ENCODE measurements at places on chromosomes 7 and 10. TPM values are rescaled to one million over a fixed set of nuclear protein-coding genes. Genes with fewer than 3 reads are reported as not detected.

Gene MMP21
- not detected for total RNA-seq

Gene NRAP
- not detected for total RNA-seq

Gene LRIT1
- total RNA-seq, result not detected

Gene VKORC1L1
- total RNA-seq, result 15.6 TPM

Gene CCDC3
- 1.2 TPM for total RNA-seq

Gene ASAH2
- 1.7 TPM for total RNA-seq

- no peak for ATAC-seq
Measured at GRCh38 chr7:1945558-1945957, 275.5 kb downstream of the ELFN1 start.

GRCh38 chr7:85471307-85471706, 284.5 kb upstream of the SEMA3D start:
- no peak for ATAC-seq

DNA sequence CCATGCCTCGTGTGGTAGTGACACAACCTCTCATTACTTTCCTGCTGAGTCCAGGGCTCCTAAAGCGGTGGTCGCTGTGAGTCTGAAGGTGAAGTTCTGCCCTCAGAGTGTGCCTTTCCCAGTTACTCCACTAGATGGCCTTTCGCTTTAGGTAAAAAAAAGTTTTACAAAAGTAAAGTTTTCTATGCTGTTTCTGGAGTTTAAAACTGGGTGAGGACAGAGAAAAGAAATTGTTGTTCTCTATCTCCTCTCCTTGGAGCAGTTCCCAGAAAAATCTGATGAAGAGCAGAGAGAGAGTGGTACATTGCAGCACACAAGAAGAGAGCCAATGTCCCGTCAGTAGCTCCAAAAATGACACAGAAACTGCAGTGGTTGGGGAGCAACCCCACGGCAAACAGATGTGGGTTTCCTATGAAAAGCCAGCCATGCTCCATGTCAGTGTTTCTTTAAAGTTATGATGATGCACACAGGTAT, 257.1 kb downstream of the GLI3 start:
- ATAC-seq, result no peak

- ATAC-seq, result no peak
Measured at GRCh38 chr10:56844978-56845529, 484.0 kb upstream of the ZWINT start.

- ATAC-seq, result no peak
Measured at GRCh38 chr7:90178679-90179278, 24.5 kb downstream of the STEAP1 start.

DNA sequence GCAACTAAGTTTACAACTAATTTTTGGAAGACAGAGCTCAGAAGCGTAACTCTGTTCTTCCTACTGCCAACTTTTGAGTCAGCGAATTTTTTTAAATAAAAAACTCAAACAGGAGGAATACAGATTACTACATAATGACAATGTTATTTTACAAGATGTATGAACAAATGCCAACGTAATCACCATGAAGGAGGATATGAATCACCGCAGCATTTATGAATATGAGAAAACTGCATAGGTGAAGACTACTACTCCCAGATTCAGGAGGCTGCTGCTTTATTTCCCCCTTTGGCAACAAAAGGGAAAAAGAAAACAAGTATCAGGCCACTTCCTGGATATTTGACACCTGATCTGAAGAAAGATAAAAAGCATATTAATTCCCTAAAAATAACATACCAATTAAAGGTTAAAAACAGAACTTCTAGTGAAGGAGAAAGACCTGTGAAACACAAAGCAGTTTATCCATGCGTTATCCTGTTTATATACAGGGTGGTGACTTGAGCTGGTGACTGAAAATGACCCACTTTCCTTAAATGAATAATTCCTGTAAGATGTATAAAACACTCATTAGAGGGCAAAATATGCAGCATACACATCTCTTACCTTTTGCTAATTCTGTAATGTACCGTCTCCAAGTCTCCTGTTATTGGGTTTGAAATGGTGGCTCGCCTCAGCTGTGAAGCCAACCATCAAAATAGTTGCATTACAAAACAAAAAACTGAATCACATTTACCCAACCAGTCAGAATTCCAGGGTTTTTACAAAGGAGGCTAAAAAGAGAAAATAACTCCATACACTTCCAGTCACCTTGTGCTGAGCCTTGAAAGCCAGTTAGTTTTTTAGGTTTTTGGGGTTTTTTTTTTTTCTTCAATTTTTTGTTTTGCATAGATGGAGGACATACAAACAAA, 52.0 kb downstream of the P4HA1 start:
- no peak for ATAC-seq

- ATAC-seq, result no peak
Measured at GRCh38 chr10:86757113-86757972, 924 bp downstream of the BMPR1A start.

DNA sequence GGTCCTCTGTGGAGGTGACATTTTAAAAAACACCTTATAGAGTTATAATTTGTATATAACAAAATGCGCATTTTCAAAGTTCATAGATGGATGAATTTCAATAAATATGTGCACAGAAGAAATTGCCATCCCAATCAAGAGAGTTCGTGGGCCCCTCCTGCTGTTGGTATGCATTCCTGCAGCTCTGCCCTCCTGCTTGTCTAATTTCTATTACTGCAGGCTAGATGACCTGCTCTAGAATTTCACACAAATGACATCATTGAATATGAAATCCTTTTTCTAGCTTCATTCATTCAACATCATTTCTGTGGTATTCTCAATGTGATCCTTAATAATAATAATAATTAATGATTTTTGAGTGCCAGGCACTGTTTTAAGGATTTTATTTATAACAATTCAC, 348.2 kb downstream of the SDK1 start:
- no peak for ATAC-seq

- no peak for ATAC-seq
Measured at GRCh38 chr10:96919785-96920430, 87.8 kb downstream of the LCOR start.

GRCh38 chr10:80136134-80136571, 3.6 kb downstream of the PLAC9 start:
- peak; percentile 59 for ATAC-seq

- ATAC-seq, result no peak
Measured at GRCh38 chr10:120132811-120133210, 240.3 kb downstream of the SEC23IP start.

- no peak for ATAC-seq
Measured at GRCh38 chr7:149479568-149479967, 18.0 kb downstream of the ZNF746 start.

Measured in motor neuron (in vitro differentiated cells).